NK-92 treated with Interleukin-12 subunit alpha and Interleukin-12 subunit beta, amount 100 ng/mL, for 24 hours (cell line): ENCODE measurements at places on chromosomes 4 and X.

GRCh38 chr4:183397741-183398297 lies 46.6 kb upstream of the CDKN2AIP start:
- no peak for DNase-seq

DNA sequence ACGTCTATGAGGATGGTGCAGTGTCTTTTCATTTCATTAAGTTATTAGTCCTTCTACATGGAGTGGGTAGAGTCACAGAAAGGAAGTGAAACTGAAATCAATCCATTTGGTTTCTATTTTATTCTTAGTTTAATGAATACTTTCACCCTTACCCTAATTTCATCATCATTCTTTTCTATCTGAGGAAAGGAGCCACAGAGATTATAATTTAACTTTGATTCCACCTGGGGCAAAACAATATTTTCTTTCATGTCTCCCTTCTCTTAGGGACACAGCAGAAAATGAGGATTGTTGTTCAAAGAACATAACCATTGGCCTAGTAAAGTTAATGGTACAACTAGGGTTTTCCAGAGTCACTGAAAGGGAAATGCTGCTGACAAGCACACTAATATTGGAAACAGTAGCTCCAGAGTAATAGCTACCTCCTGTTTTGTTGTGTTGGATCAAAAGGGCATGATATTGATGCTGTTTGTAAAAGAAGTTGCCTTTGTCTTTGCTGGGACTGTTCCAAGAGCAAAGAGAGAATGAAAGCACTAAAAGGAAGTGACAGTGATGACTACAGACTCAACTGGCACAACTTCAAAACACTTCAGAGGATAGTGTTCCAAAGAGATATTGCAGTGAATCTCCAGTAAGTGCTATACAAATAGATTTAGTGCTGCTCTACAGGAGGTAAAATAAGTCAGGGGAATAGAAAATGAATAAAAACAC lies 247.1 kb upstream of the PITX2 start:
- DNase-seq = no peak

DNA sequence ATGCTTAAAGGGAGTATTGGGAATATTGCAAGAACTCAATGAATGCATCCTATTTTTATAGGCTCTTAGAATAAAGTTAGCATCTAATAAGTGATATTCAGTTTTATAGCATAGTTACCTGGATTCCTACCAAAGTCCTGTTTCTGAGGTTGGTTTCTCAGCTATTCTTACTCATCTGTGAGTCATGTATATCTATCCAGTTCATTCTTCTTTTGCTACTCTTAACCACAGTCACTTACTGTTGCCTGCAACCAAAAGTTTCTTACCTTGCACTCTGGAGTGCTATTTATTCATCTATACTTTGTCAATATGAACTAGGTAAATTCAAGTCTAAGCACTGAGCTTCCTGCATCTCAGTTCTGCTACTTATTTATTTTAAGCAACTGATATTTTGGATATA lies 322.5 kb downstream of the HS3ST1 start:
- DNase-seq = no peak

DNA sequence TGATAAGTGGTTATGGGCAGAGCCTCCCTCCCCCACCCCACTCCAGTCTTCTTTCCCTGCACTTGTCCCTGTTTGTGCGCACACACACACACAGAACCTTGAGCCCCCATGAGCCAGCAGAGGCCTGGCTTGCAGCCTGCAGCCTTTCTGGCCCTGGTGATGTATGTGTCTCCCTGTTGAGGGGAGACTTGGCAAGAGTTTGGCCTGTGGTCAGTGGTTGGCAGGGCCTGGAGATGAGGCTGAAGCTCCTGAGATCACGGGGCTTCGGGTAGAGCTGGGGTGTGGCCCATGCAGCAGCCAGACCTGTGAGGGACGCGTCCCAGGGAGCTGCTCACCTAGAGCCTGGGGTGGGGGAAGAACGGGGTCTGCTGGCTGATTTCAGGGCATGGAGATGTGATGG lies 2.3 kb downstream of the GPR173 start:
- DNase-seq = no peak

DNA sequence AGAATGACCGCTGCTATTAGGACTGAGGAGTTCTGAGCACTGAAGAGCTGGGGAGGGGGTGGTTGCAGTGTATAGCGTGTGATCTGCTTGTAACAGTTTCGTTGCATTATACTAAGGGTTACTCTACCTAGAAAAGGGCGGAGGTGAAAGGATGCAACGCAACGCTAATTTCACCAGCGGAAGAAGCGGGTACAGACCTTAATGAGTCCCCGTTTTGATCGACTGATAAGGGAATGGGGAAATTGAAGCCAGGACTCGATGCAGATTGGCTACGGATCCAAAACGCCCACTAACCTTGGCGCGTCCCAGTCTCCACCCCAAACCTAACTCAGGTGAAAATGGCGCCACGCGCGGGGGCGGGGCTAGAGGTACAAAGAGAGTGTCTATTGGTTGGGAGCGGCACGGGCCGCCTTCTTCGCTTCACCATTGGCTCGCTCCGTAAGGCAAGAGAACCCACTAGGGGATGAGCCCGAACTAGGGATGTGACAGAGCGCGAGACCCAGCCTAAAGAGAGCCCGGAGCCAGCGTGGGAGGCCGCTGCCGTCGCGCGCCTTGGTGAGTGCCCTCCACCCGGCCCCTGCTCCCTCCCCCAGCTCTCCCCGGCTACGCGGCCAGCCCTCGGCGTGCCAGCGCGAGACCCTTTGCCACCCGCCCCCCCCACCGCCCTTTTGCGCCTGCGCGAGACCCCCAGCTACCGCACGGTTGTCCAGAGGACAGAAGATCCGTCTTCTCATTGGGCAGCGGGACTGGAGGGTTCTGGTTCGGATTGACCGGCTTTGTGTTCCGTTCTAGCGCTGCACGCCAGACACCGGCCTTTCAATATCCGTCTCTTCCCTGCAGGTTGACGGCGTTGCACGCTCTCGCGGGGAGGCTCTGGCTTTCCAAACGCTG lies at the start of gene EBP:
EBP (plus strand) TSS at position 456 of the 891 bp plus-strand sequence. CDS start 1,964 bp downstream, outside the sequence.
- DNase-seq = peak; percentile 89

DNA sequence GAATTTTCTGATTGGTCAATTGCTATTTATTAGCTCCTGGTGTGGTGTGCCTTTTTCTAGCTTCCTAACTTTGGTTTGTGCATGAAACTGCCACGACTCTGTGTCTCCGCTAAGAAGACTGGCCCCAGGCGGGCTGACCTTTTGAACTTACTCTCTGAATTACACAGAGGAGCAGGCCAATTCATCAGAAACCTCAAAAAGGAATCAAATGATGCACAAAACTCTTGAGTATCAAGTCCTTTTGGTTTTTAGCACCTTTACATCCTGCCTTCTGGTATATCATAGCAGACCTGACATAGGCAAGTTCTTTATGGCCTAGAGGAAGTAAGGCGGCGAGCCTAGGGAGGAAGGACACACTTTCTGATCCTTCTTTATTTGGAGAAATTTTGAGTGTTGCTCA lies 17.6 kb downstream of the TKTL1 start:
- no peak for DNase-seq

DNA sequence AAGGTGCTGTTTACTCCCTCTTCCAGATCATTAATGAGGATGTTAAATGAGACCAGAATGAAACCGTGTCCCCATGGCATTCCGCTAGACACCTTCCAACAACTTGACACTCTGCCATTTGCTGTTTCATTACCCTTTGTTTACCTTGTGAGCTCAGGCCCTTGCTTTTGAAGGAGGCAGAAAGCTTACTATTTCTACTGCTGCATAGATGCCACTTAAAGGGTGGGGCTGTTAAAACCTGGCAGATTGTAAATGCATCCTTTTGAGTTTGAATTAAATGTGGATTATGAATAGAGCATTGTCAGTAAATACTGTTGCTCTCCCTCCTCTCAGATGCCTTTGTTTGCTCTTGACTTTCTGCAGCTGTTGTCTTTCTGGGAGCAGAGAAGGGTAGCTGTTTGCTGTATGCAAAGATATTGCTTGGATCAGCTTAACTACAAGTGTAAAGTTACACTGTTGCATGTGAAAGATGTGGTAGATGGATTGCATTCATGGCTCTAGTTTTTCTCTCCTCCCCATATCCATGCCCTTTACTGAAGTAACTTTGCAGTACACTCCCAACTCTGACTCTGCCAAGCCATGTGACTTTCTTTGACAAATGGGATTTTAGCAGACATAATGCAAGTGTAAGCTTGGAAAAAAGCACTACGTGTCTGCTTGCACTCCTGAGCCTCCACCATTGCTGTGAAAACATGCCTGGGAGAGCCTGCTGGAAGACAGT lies 75.0 kb upstream of the DHX15 start:
- DNase-seq = no peak

- no peak for DNase-seq
These were observed 22.5 kb downstream of the SLC9B2 start for GRCh38 chr4:103054030-103054429.

- no peak for DNase-seq
These were observed 39.8 kb upstream of the VCX3A start for GRCh38 chrX:6574762-6575161.

DNA sequence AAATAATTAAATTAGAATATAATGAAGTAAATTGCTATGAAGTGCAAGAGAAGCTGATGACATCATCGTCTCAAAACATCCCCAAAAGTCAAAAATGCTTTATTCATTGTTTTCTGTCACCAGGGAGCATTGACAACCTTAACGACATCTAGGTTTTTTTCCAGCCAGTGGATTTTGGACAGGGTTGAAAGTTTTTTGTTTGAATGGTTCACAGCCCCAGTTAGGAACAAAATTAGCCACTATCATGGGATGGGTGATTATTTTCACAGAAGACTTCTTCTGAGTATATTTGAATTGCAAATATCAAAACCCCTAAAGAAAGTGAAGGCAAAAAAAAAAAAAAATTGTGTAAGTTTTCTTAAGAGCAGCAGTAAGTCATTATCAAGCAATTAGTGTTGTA lies 826.1 kb downstream of the STPG2 start:
- no peak for DNase-seq

GRCh38 chrX:25721564-25721963 lies 416.6 kb upstream of the MAGEB18 start:
- DNase-seq = no peak

DNA sequence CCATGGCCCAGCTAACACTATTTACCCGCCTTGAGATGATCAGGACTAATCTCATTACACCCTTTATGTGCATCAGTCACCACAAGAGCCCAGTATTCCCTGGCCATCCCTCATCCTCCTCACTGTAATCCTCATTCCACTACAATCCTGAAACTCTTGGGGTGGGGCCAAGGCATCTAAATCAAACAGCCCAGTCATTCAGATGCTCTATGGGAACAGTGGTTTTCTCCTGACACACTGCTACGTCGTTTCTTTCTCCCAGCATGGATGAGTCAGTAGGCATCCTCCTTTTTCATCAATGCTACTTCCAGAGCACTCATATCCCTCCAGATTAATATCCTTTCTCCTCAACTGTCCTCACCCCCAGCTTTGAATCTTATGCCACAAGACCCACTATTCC lies 5.6 kb downstream of the SDAD1 start:
- no peak for DNase-seq

DNA sequence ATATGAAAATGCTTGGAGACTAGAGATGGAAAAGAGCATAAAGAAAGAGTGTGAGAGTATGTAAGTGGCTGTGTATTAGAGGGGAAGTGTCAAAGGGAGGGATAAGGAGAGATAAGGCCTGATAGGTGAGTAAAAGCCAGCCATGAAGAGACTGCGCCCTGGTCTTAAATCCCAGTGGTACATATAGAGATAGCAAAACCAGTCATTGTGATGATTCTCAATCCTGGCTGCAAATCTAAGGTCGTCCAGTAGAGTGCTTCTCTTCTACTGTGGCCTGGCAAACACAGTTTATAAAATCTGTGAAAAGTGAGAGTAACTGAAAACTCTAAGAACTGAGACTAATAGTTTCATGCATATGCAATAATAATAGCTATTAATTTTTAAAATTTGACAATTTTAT lies 86.9 kb downstream of the MAB21L2 start:
- no peak for DNase-seq

GRCh38 chr4:169437299-169438047 lies 166.7 kb upstream of the SH3RF1 start:
- no peak for DNase-seq

DNA sequence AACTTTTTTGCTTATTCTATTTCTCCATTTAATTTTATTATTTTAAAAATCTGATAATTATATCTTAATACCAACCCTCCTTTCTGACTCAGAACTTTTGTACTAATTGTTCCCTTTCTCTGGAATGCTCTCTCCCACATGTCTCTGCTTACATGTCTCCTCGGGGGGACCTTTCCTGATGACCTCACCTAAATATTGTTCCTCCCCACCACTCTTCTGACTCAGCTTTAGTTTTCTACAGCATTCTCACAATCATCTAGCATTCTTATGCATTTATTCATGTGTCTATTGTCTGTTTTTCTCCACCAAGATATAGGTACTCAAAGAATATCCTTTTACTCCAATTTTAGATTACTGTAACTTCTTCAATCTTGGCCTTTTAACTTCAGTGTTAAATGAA lies 128.7 kb downstream of the MSL3 start:
- no peak for DNase-seq

GRCh38 chr4:3766785-3767569 lies 792 bp downstream of the ADRA2C start:
- no peak for DNase-seq

DNA sequence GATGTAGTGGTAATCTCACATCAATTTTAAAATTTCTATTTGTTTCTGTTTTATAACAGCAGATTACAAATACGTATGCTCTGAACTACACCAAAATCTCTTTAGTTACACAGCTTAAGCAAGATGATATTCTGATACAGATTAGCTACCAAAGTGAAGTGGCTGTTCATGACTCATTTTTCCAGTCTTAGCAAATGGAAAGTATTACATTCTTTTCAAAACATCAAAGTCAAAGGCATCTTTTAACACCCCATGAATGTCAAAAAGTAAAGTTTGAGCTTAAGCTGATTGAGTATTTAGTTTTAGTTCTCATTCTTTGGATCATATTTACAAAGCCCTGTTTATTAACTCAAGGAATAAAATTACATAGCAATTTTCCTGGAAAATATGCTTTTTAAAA lies 6.6 kb upstream of the HPGDS start:
- no peak for DNase-seq

GRCh38 chr4:68951078-68951805 lies at the start of gene UGT2A3:
UGT2A3 (minus strand) TSS chr4:68951804; CDS start chr4:68951760, 44 bp downstream.
- no peak for DNase-seq

DNA sequence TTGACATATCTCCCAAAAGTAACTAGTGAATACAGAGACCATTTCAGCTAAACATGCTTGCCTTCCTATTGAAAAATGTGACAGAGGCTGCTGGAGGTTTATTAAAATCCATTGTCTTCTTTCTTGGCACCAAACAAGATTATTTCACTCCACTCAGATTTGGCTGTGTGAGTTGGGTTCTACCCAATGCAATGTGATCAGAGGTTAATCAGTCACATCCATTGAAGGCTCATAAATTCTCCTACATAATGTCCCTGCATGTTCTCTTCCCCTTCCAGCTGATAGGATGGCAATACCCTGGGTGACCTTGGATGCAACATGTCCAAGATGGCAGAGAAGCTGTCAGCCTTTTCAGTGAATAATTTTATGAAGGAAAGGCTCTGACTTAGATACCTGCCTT lies 54.5 kb downstream of the TKTL2 start:
- no peak for DNase-seq

DNA sequence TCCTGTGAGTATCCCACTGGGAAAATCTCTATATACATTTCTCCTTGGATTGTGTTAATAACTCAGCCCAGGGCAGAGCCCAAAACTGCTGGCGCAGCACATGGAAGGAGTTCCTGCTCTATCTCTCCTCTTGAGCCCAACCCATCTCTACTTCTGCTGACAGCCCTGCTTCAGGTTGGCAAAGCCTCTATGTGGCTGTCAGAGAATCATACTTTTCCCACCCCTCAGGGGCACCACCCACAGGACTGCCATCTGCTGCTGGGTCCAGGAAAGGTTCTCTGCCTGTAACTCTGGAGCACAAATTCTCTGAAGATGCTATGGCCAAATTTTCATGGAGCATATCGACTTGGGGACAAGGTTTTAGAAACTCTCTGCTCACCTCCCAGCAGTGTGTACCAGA lies 278.5 kb upstream of the EMCN start:
- no peak for DNase-seq
